CD4-positive, alpha-beta T cell treated with Interleukin-6 at 100 ng/mL for 8 hours (primary cell): ENCODE measurements at places on chromosomes 5 and 9.

DNA sequence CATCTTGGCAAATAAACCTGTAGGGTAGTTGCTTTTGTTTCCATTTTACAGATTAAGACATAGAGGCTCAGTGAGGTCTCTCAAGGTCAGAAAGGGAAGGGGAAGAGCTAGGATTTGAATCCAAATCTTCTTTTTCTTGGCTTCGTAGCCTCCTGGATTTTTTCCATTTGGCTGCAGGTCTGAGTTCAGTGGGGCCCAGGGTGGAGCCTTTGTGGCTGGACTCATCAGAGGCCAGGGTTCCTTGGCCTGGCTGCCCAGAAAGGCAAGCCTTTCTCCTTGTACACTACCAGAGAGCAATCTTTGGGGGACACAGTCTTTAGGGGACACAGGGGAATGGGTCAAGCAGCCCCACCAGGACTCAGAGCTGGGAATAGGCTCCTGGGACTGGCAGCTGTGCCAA is 10.5 kb upstream of the TRAF1 start:
- no peak for DNase-seq

GRCh38 chr5:155239803-155240202 is 226.2 kb downstream of the KIF4B start:
- no peak for DNase-seq

DNA sequence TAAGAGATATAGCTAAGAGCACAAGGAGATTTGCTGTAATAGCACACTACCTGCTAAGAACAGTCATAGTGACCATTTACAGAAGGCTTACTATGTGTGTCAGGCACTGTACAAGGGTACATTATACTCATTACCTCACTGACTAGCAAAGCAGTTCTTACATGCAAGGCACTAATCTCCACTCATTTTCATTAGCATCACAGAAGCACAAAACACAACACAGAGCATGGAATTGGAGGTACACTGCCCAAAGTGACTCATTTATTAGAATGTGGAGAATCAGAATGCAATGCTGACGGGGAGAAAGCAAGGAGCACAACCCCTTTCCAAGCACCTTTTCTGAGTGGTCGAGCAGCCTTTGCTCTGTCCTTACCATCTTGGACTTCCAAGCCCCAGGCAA is 169.7 kb downstream of the ENTREP1 start:
- no peak for DNase-seq

DNA sequence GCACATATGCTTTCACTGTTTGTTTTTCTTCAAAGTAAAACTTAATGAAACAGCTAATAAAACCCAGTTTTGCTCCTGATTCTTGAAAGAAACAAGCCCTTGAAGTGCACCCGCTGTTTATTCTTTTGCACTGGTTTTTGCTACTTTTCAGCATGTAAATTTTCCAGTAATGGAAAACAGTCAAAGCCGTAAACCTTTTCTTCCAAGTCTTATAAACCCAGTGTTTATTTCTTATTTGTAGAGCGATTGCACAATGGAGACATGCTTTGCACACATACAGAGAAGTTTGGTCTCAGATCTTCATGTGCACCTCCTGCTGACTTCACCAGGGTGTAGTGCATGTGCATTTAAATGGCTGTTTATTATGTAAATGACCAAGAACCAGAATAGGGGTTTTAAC is 51.8 kb downstream of the ATG10 start:
- DNase-seq, result no peak

DNA sequence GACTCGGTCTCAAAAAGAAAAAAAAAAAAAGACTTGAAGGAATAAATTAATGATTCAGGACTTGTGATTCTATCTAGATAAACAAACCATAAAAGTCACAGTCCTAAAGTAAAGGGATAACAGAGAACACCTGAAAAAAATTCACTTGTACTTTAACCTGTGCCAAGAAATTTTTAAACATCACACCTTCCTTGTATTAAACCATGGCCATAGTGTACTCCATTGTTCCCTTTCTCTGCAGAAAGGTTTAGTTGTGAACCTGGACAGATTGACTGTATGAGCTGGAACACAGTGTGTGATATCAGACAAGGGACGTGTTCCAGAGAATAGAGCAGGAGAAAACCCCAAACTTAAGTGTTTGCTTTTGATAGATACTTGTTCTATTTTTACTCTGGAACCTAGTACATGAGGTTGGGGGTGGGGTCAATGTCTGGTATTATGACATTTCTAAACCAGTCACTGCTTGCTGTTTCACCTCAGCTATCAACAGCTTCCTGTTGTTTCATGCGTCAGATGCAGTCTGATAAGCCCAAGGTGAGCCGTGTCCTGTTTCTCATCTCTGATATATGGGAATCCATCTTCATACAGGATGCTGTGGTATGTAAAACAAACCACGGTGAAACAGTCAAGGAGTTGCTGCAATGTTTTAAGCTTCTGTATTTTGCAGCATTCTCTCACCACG is 62.5 kb upstream of the ITGA1 start:
- peak; percentile 91 for DNase-seq

DNA sequence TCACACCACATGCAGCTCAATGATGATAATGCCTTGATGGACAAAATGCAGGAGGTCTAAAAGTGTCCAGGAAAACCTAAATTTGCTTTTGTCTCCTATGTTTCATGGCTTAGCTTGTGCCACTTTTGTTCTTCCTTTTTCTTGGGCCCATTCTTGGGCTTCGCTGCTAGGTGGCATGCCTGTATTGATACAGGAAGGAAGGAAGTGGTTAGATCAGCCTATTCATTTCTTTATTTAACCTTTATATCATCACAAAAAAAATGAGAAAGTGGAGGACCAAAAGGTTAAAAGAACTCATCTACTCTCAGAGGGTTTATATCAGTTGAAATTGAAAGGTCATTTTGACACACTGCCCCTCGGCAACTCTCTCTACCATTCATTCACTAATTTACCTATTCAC is 260.2 kb downstream of the ARHGAP26 start:
- peak; percentile 30 for DNase-seq

DNA sequence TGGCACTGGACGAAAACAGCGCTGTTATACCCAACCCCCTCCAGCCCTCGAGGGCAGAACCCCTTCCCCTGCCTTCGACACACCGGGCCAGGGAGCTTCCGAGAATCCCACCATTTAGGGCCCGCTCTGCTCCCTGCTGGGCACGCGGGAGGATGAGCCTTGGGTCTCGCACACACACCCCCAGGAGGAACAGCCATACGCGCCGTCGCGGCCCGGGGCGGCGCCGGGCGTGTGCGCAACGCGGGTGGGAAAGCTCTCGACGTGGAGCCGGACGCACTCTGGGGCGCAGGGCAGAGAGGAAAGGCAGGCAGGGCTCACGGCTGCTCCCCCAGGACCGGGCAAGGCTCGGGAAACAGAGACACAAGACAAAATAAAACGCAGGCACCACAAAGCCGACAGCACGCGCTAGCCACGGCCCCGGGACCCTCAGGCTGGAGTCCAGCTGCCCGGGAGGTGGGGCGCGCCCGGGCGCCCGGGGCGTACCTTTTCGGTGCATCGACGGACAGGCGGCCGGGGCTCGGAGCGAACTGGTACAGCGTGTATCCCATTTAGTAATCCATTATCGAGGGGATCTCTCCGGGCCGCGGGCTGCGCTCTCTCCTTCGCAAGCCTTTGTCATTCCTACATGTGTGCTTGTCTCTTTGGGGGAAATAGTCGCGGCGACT is 789 bp downstream of the SEMA6A start:
- DNase-seq, result no peak

DNA sequence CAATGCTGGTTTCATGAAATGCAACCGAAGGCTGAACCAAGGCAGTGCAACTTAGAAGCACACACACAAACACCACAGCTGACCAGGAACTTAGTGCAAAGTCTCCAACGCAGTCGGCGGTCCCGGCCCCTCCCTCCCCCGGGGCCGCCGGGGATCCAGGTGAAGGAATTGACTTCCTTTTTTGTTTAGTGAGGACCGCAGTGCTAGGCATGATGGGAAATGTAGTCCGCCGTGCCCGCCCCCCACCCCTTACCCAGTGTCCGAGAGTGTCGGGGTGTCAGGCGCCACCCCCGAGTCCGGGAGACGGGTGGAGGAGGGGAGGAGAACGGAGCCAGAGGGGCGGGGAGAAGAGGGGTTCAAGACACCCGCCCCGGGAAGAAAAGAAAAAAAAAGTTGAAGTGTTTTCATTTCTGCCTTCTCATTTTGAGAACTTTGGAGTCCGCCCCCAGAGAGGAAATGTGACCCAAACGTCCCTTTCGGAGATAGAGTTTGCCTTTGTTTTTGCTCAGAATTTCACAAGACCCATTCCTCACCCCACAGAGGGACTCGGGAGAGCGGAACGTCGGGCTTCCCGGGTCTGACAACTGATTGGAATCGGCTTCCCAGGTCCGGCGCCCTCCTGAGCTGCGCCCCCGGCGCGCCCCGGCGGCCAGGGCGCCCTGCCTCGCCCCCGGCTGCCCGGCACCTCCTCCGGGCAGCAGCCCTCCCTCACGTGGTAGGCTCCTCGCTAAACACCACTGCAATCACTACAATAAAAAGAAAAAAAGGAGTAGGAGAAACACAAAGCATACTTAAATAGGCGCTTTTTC is 2.0 kb downstream of the IER5L start:
- DNase-seq, result peak; percentile 45

GRCh38 chr9:75906531-75906930 is 16.1 kb downstream of the PCSK5 start:
- no peak for DNase-seq

- DNase-seq, result no peak
Measured at GRCh38 chr9:87671478-87671877, 54.4 kb upstream of the CTSL start.

DNA sequence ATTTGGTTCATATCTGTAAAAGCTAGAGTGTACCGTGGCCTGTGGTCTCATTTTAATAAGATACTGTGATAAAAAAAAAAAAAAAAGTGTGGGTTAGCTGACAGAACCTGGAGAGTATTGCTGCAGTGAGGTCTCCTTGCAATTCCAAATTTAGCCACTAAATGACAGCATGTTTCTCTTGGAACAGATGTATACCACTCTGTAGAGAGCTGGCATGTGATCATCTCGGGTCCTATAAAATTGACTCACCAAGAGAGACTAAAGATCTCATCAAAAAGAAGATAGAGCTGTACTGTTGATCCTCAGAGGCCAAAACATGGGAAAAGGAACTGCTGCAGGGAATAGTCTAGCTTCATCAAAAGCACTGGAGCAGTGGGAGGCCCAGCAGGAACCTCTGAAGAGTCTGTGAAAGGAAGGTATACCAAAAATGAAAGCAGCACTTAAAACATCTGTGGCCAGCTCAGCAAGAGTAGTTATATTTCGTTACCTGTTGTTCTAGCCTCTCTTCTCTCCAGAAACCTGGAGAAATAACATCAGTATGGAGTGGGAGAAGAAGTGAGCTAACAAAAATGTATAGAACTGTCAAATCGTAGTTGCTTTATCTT is 826.8 kb downstream of the EFNA5 start:
- no peak for DNase-seq

GRCh38 chr9:76609285-76610010 is 150.5 kb downstream of the GCNT1 start:
- DNase-seq, result no peak

GRCh38 chr9:78013934-78014333 is 17.7 kb downstream of the GNAQ start:
- no peak for DNase-seq

- peak; percentile 17 for DNase-seq
Measured at GRCh38 chr5:140131967-140132409, 6.3 kb downstream of the IGIP start.

- no peak for DNase-seq
Measured at GRCh38 chr5:116859666-116860320, 285.2 kb upstream of the SEMA6A start.

DNA sequence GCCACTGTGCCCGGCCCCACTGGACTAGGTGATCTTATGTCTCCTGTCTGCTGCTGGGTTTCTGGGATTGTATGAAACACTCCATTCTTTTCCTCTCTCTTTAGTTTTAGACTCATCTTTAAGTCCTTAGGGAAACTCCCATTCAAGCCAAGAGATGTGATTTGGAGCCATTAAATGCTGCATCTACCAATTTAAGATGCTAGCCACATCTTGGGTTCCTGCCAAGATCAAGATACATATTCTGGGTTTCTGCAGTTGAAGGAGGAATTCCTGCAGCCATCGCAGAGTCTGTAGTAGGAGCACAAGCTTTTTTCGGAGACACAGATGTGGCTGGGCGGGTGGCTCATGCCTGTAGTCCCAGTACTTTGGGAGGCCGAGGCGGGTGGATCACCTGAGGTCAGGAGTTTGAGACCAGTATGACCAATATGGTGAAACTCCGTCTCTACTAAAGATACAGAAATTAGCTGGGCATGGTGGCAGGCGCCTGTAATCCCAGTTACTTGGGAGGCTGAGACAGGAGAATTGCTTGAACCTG is 23.2 kb downstream of the STXBP1 start:
- DNase-seq, result no peak

GRCh38 chr5:138035605-138036537 is 3.0 kb upstream of the FAM13B start:
- peak; percentile 79 for DNase-seq

- no peak for DNase-seq
Measured at GRCh38 chr5:115186794-115187193, 17.1 kb upstream of the TRIM36 start.

DNA sequence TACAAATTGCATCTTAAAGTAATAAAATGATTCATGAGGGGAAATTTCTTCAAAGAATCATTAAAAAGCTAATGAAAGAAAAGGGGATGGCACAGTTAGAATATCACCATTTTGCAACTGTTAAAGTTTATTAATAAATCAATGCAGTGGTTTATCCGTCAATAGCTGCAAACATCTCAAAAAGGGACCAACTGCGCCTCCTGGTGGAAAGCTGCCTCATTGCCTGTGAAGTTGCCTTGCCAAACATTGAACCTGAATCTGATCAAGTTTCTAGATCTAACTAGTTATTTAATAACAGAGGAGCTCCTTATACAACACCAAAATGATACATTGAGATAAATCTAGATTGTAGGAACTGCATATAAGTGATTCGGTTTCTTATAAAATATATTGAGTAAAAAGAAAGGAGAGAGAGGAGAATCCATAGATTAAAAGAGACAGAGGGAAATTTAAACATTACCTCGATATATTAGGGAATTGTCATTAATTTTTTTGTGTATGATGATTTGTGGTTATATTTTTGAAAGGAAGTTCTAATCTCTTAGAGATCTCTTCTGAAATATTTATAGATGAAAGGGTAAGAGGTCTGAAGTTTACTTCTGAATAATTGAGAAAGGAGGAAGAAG is 6.9 kb upstream of the NDUFB6 start:
- DNase-seq, result peak; percentile 72
